Fibroblast of mammary gland (primary cell): ENCODE measurements at places on chromosomes 6 and 20.

DNA sequence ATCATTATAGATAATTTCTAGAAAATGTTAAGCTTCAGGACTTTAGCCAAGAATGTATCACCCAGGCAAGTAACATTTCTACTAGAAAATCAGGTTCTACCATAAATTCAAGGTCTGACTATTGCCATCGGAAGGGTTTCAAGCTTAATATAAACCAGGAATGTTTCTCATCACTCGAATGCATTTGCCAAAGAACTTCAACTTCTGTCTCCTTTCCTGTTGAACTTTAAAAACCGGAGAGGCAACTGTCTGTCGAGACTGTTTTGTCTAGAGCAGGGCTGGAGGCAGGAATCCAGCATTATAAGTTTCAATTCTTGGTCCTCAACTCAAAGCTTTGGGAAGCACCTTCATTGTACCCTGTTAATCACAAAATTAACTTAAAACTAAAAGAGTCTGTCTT, 264.7 kb downstream of the ZNF217 start:
- no peak for DNase-seq

- DNase-seq: no peak
These were observed 314.0 kb downstream of the BMP7 start for GRCh38 chr20:56952258-56953047.

DNA sequence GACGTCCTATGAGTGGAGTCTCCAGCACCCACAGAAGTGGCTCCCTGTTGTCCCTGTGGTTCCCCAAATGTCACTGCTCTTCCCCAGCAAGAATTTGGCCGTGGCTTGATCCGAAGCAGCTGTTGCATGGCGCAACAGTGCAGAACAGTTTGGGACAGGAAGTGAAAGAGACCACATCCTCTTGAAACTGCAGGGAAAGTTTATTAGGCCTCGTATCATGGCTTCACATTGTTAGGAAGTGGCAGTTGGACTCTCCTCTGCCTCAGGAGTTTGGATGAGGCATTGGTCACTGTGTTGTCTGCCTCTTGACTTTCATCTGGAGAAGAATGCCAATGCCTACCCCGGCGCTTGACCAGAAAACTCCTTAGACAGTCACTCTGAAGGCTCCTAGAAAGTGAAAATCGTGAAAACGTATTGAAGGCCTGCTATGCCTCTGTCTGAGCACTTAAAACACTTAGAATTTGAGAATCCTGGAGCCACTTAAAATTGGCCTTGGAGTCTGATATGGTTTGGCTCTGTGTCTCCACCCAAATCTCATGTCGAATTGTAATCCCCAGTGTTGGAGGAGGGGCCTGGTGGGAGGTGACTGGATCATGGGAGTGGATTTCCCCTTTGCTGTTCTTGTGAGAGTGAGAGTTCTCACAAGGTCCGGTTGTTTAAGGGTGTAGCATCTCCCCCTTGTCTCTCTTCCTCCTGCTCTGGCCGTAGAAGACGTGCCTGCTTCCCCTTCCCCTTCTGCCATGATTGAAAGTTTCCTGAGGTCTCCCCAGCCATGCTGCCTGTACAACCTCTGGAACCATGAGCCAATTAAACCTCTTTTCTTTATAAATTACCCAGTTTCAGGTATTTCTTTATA, 334.9 kb upstream of the JARID2 start:
- DNase-seq: peak; percentile 27

DNA sequence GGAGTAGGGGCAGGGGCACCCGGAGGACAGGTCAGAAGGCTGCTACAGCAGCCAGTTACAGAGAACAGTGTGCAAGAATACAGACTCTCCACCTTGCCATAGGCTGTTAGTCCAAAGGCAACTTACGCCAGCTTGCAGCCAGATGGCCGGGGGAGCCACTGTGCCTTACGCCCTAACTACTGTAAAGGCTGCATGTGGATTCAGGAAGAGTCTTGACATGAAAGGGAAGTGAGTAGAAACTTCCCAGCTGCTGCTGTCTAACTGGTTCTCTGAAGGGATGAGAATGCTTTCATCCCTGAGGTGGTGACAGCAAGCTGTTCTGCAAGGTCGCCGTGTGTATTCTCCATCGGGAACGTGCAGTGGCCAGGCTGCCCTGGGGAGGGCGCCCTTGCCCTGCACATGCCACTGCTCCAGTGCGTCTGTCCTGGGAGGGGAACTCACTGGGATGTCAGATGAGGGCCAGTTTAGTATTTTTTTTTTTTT, 46.1 kb downstream of the LYRM4 start:
- DNase-seq: peak; percentile 37

DNA sequence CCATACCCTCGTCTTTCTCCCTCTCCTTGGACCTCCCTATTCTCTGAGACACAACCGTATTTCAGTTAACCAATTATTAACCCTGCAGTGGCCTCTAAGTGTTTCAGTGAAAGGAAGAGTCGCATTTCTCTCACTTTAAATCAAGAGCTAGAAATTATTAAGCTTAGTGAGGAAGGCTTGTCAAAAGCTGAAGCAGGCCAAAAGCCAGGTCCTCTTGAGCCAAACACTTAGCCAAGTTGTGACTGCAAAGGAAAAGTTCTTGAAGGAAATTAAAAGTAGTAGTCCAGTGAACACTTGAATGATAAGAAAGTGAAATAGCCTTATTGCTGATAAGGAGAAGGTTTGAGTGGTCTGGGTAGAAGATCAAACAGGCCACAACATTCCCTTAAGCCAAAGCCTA, 58.3 kb downstream of the SNX9 start:
- DNase-seq: no peak

GRCh38 chr6:106959985-106960384, 14.5 kb downstream of the CD24 start:
- no peak for DNase-seq

DNA sequence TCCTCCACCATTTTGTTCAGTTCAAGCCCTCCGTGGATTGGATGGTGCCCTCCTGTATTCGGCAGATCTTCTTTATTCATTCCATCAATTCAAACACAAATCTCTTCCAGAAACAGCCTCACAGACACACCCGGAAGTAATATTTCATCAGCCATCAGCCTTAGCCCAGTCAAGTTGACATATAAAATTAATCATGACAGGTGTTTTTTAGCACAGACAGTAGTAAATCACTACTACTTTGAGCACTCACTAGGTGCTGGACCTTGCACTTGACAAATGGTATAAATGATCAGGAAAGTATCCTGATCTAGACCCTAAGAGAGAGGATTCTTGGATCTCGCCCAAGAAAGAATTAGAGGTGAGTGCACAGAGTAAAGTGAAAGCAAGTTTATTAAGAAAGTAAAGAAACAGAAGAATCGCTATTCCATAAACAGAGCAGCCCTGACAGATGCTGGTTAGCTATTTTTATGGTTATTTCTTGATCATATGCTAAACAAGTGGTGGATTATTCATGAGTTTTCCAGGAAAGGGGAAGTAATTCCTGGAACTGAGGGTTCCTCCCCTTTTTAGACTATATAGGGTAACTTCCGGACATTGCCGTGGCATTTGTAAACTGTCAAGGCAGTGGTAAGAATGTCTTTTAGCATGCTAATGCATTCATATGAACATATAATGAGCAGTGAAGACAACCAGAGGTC, 194.6 kb upstream of the LAMP5 start:
- no peak for DNase-seq

- peak; percentile 55 for DNase-seq
These were observed 55.4 kb downstream of the RIPOR3 start for GRCh38 chr20:50635676-50636600.

- DNase-seq: peak; percentile 53
These were observed 694 bp downstream of the MRPS18B start for GRCh38 chr6:30618270-30618797.

DNA sequence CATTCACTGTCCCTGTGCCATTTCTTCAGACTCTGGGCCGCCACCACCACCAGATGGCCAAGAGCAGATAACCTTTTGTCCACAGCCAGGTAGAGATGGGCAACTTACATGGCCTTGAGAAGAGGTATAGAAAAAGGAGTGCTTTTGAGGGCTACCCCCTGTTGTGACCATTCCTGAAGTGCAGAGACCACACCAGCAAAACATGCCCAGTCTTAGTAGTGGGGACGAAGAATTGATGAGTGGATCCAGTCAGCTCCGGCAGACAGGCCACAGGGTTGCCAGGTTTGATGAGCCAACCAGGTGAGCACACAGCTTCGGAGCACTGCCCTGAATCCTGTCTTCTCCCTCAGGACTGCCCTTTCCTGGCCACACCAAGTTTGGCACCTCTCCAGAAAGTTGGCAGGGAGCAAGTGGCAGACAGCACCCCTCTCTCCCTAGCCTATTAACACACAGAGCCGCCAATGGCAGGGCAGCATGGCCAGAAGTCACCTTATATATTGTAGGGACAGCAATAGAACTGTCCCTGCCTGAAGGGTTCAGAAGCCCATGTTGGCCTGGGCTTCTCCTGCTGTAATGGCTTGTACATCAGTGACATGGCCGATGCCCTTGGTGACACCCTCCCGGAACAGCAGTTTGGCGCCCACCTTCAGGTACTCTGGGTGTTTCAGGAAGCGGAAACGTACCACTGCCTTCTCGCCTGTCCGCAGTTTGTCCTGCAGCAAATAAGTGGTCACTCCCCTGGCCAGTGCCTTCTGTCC, 7.8 kb downstream of the GTPBP2 start:
- no peak for DNase-seq

DNA sequence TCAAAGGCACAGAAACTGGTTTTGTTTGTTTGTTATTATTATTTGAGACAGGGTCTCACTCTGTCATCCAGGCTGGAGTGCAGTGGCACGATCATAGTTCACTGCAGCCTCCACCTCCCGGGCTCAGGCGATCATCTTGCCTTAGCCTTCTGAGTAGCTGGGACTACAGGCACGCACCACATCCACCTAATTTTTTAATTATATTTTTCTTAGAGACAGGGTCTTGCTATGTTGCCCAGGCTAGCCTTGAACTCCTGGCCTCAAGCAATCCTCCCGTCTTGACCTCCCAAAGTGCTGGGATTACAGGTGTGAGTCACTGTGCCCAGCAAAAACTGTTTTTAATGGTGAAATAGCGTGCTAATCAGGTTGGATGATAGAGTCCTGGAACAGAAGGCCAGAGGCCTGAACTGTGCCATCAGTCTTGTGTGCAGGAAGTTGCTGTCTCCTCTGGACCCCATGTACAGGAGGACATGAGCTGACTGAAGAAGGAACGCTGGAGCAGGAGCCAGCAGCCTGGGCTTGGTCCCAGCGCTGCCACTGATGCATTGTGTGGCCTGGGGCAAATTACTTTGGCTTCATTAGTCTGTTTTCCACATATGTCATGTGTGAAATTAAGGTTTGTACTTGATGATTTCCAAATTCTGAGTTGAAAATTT, 4.9 kb downstream of the TM9SF4 start:
- DNase-seq: no peak

- DNase-seq: no peak
These were observed 147.3 kb downstream of the TTLL2 start for GRCh38 chr6:167472148-167472547.

GRCh38 chr20:50590348-50590664, 80.1 kb downstream of the PTPN1 start:
- no peak for DNase-seq

DNA sequence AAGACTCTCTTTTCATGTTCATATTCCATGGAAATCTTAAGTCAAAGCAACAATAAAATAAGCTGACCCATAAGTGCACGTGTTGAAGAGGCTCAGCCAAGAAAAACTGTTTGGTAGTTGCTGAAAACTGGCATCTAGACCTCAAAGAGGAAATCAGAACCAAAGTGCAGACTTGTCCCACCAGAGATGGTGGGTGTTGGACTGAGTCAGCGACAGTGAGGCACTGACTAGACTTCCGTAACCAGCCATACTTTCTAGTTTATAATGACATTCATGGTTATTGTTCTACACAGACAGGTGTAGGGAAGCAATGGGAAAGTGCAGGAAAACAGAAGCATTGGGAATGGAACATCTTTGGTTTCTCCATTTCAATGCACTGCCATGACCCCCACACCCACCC, 175.7 kb upstream of the AGPAT4 start:
- DNase-seq: no peak

DNA sequence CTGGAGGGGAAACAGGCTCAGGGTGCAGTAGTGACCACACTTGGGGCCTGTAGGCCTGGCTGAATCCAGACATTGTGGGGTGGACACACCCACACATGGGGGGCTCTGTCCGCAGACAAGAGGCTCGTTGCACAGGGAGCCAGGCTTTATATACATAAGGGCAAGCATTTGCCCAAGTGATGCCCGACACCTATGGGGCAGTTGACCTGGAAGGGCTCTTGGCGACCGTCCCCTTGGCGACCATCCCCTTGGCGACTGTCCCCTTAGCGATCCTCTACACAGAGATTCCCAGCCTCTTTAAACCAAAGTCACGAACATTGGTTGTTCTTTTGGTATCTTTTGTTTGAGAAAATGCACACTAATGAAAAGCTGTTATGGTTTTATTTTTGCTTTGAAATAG, 2.7 kb downstream of the TOX2 start:
- no peak for DNase-seq

DNA sequence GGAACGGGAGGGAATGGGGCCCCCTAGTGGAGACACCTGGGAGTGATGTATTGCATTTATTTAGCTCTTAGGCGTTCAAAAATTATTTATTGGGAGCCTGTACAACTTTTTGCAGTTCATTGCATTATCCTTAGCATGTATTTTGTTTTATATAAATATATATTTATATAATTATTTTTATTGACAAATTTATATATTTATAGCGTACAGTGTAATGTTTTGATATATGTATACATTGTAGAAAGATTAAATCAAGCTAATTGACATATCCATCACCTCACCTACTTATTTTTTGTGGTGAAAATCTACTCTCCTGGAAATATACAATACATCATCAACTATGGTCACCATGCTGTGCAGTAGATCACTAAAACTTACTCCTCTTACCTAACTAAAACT, 975 bp downstream of the SIRT5 start:
- DNase-seq: no peak

GRCh38 chr20:19806806-19807190, 48.7 kb downstream of the RIN2 start:
- DNase-seq: no peak

DNA sequence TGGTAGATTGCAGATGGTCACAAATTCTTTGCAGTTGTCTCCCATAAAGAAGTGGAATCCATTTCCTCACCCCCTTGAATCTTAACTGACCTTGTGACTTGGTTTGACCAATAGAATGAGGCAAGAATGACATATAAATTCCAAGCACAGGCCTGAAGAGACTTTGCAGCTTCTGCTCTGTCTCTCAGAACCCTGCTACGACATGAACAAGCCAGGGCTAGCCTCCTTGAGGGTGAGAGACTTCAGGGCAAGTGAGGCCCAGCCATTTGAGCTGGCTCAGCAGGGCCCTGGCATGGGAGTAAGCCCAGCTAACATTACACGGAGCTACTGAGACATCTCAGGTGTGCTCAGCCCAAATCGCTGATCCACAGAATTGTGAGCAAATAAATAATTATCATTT, 216.3 kb upstream of the MAN1A1 start:
- DNase-seq: no peak

GRCh38 chr6:56263596-56264315, 16.4 kb upstream of the COL21A1 start:
- DNase-seq: no peak
